ENCODE measurements at places on chromosomes 12 and 14.

- DNase-seq: no peak
These were observed 492.0 kb upstream of the SOX5 start for GRCh38 chr12:24441458-24441857.

GRCh38 chr14:51209457-51209856, 30.6 kb upstream of the TMX1 start:
- no peak for DNase-seq

DNA sequence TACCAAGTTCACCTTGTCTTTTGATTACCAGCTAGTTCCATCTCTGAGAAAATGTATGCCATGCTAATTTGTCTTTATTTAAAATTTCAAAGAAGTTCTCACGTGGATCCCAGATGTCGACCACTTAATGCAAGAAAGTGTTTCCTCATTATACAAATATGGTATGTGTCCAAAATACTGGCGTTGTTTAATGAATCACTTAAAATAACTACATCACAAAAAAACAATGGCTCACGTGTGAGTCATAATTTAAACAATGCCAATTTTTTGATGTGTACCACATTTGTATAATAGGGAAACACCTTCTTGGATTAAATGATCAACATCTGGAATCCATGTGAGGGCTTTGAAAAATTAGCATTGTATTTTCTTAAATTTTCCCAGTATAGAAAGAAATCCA, 40.8 kb downstream of the DBX2 start:
- DNase-seq: no peak

- DNase-seq: no peak
These were observed 611.2 kb downstream of the RPS29 start for GRCh38 chr14:48974994-48975393.
